B cell (primary cell): ENCODE measurements at places on chromosomes 7 and 10. TPM values are rescaled to one million over a fixed set of nuclear protein-coding genes. Genes with fewer than 3 reads are reported as not detected.

Gene FIS1
- 95.5 and 105 TPM in 2 replicates for total RNA-seq

Gene DPP6
- not detected in 2 replicates for total RNA-seq

Gene TAS2R4
- total RNA-seq = 5.4 and 6.7 TPM in 2 replicates

Gene C10orf62
- not detected in 2 replicates for total RNA-seq

Gene SP4
- total RNA-seq = 42.4 and 42.8 TPM in 2 replicates

Gene TFAM
- total RNA-seq = 38.4 and 40.6 TPM in 2 replicates

GRCh38 chr10:50326757-50327701, 75.7 kb upstream of the ASAH2 start:
- DNase-seq = no peak

GRCh38 chr7:50358041-50358705, 53.7 kb downstream of the IKZF1 start:
- DNase-seq = no peak

DNA sequence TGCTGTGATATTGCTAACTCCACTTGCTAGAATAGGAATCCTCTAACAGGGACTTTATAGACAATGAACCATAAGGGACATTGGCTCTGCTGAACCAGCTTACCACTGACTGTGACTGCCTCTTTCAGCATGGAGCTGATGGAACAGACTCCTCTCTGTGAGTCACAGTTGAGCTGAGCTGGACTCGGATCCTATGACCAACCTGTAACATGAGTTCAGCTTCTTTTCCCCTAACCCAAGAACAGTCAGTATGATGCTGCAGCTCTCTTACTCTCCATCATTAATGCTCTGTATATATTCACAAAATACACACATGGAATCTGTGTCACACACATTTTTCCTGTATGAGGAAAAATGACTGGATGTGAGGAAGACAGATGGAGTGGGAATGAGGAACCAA, 177.9 kb upstream of the BET1 start:
- no peak for DNase-seq

- DNase-seq = peak; percentile 57
These were observed 1.7 kb downstream of the SH2B2 start for GRCh38 chr7:102288285-102288930.

GRCh38 chr7:84021292-84021908, 173.2 kb downstream of the SEMA3A start:
- no peak for DNase-seq

- DNase-seq = no peak
These were observed 120.1 kb upstream of the PLXNA4 start for GRCh38 chr7:132696332-132696731.

- DNase-seq = no peak
These were observed 150.1 kb downstream of the PLPP4 start for GRCh38 chr10:120607016-120607709.

GRCh38 chr10:546451-546850, 143.0 kb downstream of the DIP2C start:
- DNase-seq = no peak

DNA sequence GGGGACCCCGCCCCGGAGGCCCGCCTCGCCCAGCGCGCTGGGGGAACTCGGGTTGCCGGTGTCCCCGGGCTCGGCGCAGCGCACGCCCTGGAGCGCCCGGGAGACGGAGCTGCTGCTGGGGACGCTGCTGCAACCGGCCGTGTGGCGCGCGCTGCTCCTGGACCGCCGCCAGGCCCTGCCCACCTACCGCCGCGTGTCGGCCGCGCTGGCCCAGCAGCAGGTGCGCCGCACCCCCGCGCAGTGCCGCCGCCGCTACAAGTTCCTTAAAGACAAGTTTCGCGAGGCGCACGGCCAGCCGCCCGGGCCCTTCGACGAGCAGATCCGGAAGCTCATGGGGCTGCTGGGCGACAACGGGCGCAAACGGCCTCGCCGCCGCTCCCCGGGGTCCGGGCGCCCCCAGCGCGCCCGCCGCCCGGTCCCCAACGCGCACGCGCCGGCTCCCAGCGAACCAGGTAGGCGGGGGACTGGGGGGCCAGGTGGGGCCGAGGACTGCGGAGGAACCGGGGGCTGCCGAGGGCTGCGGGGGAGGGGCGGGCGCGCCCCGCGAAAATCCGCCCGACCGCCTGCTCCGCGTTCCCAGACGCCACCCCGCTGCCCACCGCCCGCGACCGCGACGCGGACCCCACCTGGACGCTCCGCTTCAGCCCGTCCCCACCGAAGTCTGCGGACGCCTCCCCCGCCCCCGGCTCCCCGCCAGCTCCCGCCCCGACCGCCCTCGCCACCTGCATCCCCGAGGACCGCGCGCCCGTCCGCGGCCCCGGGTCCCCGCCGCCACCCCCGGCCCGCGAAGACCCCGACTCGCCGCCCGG, 574 bp downstream of the UTF1 start:
- peak; percentile 82 for DNase-seq

DNA sequence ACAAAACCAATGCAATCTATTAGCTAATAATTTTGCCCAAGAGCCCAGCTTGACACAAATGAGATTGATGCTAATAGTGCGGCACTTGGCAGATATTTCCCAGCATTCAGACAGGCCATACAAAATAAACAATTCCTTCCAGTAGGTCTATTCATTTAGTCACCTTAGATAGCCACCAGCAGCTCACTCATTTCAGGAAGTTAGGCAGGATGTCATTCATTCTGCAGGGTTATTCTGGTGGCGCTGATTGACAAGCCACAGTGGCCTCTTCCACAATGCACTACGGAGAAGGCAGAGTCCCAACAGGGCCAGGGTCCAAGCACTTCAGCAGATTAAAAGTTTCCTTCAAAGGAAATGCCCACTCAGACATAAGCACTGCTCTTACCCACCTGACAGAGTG, 55.8 kb downstream of the PIK3AP1 start:
- peak; percentile 48 for DNase-seq

DNA sequence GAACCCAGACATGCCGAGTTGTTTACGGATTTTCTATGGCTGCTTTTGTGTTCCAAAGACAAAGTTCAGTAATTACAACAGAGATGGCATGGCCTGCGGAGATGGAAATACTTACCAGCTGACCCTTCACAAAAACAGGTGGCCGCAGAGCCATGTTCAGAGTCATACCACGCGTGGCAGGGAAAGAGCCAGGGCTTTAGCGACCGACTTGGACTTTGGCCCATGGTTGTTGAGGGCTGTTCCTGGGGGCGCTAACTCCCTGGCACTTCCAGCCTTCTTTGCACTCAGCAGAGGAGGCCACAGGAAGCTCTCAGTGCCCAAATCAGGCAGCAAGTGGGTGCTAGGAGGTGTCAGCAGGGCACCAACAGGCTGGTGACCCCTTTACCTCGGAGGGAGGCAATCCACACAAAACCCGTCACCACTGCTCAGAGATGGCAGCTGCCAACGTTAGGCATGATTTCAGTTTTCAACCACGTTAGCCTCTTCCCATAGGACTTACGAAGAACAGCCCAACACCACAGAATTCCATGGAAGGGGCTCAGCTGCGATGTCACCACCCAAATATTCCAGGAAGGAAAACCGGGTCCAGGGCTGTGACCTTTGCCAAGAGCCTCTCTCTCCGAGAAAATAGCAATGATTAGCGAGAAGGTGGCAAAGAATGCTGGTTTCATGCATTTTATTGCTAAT, 21.4 kb upstream of the CNPY1 start:
- no peak for DNase-seq

- no peak for DNase-seq
These were observed 481.0 kb downstream of the TNS3 start for GRCh38 chr7:47100817-47101435.

DNA sequence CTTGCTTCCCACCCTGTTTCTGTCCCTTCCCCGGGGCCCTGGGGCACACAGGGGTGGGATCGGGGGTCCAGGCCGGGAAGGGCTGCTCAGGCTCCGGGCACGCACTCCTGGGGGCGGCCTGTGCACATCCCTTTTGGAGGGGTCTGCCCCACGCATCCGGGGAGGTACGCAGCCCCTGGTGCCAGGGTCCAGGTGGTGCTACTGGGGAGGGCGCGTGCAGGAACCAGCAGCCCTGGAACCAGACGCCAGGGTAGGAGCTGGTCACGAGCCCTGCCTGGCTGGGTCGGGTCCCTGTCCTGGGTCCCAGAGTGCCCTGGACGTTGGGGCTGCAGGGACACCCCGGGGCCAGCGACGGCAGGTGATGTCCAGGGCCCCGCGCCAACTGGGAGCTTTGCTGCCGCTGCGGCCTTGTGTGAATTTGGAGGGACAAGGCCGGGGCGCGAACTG, 53.4 kb downstream of the GLRX3 start:
- DNase-seq = no peak

- DNase-seq = no peak
These were observed 41.5 kb downstream of the ANKMY2 start for GRCh38 chr7:16604054-16604453.

- DNase-seq = no peak
These were observed 9.3 kb upstream of the LRRC61 start for GRCh38 chr7:150313870-150314269.

DNA sequence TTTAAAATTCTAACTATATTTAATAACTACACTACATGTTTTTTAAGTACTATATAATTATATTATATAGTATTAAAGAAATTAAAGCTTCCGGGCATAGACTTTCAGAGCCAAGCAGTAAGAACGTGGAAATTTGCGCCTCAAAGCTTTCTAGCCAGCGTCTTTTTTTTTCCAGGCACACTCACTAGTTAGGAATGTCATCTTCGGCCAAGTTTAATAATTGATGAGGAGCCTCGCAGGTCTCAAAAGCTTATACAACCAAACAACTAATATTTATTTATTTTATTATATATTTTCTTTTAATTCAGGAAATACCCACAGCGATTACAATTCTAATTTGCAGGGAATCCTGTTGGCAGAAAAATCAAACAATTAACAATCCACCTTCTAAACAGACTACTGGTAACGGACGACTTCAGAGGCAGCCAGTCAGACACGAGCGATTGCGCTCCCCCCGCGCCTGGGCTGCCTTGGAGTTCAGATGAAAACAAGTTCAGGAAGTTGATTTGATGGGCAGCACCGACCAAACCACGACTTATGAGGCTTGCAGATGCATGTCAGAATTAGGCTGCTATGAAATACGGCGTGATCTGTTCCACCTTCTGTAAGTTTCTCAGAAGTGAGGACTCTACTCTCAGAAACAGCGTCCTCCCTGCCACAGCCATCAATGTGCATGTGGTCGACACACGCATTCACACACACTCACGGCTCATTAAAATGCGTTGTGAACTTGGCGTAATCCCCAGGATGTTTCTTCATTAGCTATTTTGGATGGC, 431.8 kb upstream of the MGMT start:
- DNase-seq = no peak

DNA sequence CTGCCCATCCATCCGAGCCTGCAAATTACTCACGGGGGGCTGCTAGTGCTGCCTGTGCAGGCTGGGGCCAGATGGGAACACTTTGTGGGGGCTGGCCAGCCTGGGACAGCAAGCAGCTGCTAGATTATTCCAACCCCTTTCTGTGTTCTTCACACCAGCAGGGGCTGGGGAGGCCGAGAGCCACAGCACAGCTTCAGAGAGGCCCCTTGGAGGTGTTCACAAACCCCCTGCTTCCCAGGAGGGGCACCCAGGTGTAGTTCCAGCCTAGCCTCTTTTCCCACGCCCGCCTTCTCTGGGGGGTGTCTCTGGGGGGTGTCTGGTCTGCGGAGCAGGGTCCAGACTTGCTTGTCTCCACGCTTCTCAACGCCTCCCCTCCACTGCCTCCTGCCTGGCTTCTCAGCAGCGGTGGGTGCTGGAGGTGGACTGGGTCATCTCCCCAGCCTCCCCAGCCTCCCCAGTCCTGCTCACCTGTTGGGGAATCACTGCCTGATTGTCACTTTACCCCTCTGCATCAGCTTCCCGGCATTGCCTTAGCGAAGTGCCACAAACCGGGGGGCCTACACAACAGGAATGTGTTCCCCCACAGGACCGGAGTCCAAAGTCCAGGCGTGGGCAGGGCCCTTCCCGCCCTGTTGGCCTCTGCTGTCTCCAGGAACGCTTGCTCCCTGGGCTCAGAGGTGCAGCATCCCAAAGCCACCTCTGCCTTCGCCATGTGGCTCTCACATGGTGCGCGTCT, 74.0 kb upstream of the EN2 start:
- DNase-seq = no peak

DNA sequence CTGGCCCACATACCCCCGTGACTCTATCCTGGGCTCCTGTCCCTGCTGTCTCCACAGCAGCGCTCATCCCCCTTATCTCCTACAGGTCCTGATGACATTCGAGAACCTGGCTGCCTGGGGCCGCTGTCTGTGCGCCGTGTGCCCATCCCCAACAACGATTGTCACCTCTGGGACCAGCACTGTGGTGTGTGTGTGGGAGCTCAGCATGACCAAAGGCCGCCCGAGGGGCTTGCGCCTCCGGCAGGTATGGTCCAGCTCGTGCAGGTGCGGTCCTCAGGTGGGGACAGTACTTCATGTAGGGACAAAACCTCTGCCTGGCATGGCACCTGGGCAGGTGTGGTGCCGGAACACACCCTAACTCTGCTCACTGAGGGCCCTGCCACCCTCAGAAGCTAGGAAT, 30.4 kb upstream of the LRRC18 start:
- no peak for DNase-seq

- DNase-seq = no peak
These were observed 45.8 kb downstream of the MKX start for GRCh38 chr10:27699776-27700175.
